ENCODE measurements at places on chromosomes 2 and 18. TPM values are rescaled to one million over a fixed set of nuclear protein-coding genes. Genes with fewer than 3 reads are reported as not detected.

GRCh38 chr2:199404841-199405240 lies 52.9 kb downstream of the SATB2 start:
- no peak for DNase-seq

GRCh38 chr2:76679025-76679396 lies 843.2 kb downstream of the LRRTM4 start:
- DNase-seq, result no peak

SOX11 gene
- total RNA-seq, result 26.6 TPM

GRCh38 chr2:75787532-75788132 lies 76.9 kb upstream of the GCFC2 start:
- peak; percentile 21 for DNase-seq

GRCh38 chr2:46116553-46116991 lies 180.6 kb upstream of the EPAS1 start:
- no peak for DNase-seq

ARHGAP25 gene
- total RNA-seq, result 4.1 TPM

DNA sequence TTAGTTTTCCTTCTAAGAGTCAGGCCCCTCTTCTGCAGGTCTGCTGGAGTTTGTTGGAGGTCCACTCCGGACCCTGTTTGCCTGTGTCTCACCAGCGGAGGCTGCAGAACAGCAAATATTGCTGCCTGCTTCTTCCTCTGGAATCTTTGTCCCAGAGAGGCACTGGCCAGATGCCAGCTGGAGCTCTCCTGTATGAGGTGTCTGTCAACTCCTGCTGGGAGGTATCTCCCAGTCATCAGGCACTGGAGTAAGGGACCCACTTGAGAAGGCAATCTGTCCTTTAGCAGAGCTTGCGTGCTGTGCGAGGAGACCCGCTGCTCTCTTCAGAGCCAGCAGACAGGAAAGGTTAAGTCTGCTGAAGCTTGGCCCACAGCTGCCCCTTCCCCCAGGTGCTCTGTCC lies 4.8 kb downstream of the REG1B start:
- no peak for DNase-seq

DNA sequence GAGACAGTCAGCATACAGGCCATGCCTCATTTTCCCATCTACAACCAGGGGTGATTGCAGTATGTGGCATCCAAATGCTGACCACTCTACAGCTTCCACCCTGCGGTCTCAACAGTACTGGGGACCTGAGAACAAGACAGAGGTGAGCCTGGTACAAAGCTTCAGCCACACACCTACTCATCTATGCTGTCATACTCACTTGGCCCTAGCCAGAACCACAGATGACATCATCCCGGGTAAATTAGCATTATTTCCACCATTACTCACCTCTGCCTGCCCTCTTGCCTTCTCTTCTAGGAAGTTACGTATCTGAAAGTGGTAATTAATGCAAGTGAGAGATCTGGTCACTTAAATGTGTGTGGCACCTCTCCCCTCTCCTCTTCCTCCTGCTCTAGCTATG lies 208.2 kb upstream of the ARL4C start:
- no peak for DNase-seq

GRCh38 chr2:199804831-199805230 lies 46.2 kb downstream of the FTCDNL1 start:
- DNase-seq, result peak; percentile 14

CXCR1 gene
- not detected for total RNA-seq

ALPP gene
- total RNA-seq, result 0.15 TPM

SERPINB7 gene
- not detected for total RNA-seq

DNA sequence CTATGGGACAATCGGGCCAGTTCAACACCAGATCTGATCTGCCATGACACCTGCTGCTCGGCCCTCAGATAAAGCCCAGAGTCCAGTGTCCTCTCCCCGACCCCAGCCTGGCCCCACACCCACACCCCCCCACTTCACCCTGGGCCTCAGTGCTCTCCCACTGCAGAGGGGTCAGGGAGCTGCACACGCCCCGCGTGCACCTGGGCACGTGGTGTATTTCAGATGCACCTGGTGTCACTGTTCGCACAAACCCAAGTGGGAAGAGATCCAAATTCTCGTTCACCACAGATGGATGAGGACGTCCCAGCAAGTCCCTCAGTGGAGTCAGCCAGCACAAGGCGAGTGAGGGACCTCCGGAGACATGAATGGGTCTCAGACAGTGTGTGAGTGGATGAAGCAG lies 161.3 kb downstream of the RTP5 start:
- DNase-seq, result no peak

- DNase-seq, result no peak
Measured at GRCh38 chr2:19363474-19363778, 5.0 kb upstream of the OSR1 start.

GRCh38 chr2:133486771-133487191 lies 81.5 kb downstream of the NCKAP5 start:
- DNase-seq, result no peak

GRCh38 chr2:25041307-25041927 lies 459 bp upstream of the EFR3B start:
- DNase-seq, result peak; percentile 85

GRCh38 chr18:22335731-22336198 lies 82.0 kb downstream of the CTAGE1 start:
- no peak for DNase-seq

DQX1 gene
- total RNA-seq, result 0.78 TPM

DNA sequence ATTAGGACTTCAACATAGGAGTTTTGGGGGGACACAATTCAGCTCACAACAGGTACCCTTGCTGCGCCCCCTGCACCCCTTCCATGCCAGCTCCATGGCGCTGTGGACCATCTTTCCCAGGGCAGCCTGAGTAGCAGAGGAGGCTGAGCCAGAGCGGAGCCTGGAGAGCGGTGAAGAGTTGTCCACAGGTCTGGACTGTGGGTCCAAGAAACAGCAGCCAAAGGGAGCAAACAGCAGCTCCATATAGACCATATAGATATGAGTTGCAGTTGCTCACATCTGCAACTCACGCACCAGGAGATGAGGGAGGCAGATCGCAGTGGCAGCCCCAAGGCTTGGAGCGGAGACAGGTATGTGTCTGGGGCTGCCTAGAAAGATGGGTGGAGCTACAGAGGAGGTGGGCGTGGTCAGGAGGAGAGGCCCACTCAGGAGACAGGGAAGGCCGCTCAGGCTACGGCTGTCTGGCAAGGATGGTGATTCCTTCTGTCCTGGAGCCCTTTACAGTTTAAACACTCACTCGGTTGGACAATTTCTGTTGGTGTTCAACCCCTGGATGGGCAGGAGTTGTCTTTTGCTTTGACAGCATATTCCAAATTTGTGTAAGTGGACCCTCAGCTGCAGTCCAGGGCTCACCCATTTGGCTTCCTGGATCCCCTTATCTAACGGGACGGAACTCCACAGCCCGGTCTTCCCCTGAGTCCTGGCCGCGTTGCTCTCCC lies 155.1 kb downstream of the LPIN1 start:
- peak; percentile 50 for DNase-seq

GRCh38 chr2:104332731-104333130 lies 521.2 kb upstream of the POU3F3 start:
- peak; percentile 21 for DNase-seq

DNA sequence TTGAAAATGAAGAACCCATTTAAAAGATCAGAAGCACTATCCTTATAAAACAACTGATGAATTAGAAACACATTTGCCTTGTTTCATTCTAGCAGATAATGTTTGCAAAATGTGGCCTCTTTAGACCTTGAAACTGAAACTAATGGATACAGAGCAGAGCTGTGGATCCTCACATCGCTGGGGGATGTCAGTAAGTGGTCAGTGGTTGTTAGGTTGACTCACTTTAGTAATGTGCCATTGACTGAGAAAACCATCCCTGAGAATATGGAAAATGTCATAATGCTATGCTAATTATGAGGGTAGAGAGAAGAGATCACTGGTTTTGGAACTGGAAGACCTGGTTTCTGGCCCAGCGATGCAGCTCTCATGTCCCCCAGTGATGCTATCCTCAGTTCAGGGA lies 176.7 kb downstream of the MYO1B start:
- no peak for DNase-seq

DNA sequence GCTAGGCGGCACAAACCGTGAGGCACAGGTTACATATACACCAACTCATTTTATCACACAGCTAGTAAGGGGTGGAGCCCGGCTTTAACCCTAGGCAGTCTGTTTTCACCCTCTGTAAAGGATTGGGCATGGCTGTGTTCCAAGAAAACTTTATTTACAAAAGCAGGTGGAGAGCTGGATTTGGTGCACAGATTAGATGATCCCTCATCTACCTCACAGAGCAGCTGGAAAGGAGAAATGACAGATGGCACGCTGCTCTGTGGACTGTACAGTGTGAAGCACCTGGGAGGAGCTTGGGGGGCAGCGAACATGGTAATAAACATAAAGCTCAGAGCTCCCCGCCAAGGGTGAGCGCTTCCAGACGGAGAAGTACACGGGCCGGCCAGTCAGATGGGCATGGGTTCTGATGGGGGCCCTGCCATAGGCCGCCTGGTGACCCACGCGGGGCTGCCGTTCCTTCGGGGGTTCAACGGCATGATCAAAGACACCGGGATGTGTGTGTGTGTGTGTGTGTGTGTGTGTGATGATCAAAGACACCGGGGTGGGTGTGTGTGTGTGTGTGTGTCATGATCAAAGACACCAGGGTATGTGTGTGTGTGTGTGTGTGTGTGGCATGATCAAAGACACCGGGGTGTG lies 862 bp upstream of the TMEM177 start:
- DNase-seq, result peak; percentile 51

GPR45 gene
- not detected for total RNA-seq

DNA sequence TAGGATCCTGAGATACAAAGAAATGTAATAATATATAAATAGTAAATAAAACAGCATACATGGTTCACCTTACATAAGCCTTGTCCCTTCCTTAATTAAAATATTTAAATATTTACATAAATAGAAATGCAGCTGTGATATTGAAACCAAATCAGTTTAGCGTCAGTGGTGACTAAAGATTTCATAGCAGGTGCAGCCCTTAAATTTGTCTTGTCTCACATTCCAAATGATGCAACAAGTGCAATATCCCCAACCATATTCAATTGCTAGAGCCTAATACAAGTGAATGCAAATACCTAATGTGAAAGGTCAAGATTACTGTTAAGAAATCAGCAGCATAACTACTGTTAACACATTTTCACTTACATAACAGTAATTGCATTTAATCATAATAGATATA lies 539.5 kb downstream of the NYAP2 start:
- no peak for DNase-seq

GRCh38 chr18:45945669-45946068 lies 21.5 kb downstream of the EPG5 start:
- no peak for DNase-seq

CCDC68 gene
- 0.10 TPM for total RNA-seq

GRCh38 chr2:241049739-241050623 lies 51.6 kb downstream of the SNED1 start:
- DNase-seq, result peak; percentile 92

DNA sequence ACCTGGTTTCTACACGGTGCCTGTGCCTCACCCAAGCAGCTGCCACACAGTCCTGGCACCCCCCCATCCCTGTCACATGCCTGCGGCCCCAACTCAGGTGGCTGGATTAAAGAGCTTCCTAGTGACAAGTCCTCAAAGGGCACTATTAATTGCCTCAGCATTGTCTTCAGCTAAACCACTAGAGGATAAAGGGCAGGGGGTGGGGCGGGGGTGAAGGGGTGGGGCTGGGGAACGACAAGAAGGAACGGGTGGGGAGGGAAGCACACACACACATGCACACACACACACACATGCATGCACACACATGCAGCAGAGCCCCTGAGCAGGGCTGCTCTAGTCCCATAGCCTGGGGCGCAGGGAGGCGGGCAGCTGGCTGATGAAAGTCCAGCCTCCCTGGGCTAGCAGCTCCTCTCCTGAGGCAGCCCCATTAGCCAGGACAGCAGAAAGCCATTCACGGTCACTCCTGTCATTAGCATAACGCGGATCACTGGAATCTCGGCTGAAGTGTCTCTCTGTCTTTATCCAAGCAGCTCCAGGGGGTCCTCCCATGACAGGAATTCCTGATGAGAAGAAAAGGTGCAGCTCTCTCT lies 7.4 kb upstream of the TEX261 start:
- DNase-seq, result peak; percentile 79

ZNF396 gene
- total RNA-seq, result 1.4 TPM

- DNase-seq, result no peak
Measured at GRCh38 chr2:144003460-144004075, 516.4 kb downstream of the ZEB2 start.

DNA sequence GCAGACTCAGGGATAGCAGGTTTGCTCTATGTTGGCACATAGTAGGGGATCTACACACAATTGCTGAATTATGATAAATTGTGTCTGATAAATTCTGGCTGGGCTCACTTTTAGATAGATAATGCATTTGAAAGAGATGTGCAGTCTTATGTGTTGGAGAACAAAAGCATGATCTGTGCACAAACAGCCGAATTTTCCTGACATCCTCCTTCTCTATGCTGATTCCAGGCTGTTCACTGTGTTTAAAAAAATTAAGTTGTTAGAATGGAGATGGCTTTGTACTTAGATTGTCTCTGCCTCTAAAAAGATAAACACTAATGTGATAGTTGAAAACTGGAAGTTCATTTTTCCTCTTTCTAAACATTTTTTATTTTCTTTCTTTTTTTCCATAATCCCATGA lies 2.1 kb downstream of the CERS6 start:
- DNase-seq, result no peak

GRCh38 chr2:144217853-144218633 lies 301.9 kb downstream of the ZEB2 start:
- no peak for DNase-seq

DNA sequence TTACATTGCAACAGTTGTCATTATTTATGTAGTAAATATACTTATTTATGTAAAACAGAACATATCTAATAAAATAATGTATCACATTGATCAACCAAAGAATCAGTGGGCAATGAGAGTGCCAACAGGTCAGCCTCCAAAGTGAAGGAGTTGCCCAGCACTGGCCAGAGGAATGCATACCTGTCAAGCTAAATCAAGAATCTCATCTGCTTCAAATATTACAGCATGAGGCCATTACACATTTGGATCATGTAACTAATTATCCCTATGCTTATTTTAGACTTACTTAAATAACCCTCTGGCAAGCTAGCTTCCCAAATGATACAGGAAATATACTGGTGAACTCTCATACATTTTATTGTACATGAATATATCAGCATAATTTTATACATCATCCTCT lies 1211.7 kb upstream of the ACVR2A start:
- no peak for DNase-seq

HTR2B gene
- total RNA-seq, result not detected

DNA sequence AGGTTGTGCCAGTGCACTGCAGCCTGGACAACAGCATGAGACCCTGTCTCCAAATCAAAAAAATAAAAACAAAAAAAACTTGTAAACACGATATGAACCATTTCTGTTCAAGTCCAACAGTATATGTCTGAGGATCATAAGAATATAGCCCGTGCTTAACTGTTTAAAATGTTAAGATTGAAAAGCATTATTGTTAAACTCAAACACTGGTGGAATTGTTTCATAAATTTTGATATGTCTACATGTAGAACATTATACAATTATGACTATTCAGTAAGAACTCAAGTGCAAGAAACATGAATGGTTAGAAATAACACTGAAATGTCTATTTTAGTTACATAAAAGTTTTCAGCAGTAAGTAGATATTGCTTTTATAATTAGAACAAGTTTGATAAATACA lies 29.7 kb downstream of the PPIG start:
- DNase-seq, result no peak

- DNase-seq, result no peak
Measured at GRCh38 chr2:20637147-20637546, 13.8 kb downstream of the HS1BP3 start.

Data from H7 (cell line).